ENCODE measurements at places on chromosomes 1 and 21.

DNA sequence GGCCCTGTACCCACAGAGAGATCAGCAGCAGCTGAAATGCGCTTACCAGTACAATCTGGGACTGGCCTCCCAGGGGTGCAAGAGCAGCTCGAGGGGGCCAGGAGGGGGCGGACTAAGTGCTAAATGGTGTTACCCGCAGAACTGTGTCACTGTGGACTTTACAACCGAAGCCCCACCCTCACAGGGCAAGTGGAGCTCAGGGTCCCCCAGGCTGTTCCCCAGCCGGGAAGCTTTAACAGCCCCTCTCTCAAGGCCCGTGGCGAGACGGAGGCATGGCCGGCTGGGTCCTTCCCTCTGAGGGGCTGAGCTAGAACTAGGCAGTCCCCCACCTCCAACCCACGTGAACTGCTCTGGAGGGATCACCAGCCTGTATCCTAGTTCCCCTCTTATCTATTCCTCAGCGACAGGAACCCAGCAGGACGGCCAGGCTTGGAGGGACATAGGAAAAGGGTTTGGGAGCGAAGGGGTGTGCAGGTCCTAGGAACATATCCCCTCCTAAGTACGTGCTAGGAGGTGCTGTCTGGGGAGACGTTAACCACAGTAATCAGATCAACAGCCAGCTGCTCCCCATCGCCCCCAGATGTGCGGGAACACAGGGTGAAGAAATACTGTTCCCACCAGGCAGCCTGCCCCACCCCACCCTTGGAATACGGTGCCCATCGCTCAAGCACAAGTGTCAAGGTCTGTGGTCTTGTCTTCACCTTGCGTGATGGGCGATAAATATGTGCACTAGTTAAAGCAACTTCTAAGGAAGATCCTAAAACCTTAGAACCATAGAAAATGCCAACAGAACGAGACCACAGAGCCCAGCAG lies 24.4 kb downstream of the ZBTB17 start:
- no peak for DNase-seq

DNA sequence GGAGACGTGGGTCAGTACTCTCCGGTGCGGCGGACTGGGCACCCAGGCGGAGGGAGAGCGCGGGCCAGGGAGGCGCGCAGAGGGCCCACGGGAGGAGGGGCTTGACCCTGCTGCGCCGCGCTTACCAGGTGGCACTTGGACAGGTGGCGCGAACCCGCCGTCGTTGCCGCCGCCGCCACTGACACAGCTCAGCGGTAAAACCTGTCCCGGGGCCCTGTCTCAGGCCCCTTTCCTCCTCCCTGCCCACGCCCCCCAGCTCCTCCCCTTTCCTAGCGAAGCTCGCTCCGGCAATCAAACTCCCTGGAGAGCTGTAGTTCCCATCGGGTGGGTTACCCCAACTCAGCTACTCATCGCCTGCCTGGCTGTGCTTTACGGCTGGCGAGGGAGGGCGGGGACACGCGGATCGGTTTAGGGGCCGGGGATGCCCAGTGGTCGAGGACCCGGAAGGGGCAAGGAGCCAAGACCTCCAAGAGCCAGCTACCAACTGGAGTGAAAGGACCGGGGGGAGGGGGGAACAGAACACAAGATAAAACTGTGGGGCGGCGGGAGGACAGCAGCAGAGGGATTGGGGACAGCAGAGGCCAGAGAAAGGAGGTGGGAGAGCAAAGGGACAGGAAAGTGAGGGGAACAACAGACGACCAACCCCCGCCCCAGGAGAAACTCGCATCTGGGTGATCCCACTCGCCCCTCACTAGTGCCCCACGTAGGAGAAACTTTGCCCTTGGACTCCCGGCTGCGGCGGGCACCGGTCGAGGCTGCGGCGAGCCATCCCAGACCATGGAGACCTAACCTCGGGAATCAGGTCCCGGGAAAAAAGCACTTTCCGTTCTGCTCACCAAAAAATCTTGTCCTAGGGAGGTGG lies 2.9 kb downstream of the GFI1 start:
- DNase-seq: peak; percentile 60

- no peak for DNase-seq
These were observed 538.0 kb upstream of the CAMK1G start for GRCh38 chr1:209045331-209046057.

GRCh38 chr1:5297886-5298239 lies 643.5 kb downstream of the AJAP1 start:
- DNase-seq: no peak

GRCh38 chr1:152683846-152684245 lies 2.1 kb upstream of the LCE2B start:
- no peak for DNase-seq

DNA sequence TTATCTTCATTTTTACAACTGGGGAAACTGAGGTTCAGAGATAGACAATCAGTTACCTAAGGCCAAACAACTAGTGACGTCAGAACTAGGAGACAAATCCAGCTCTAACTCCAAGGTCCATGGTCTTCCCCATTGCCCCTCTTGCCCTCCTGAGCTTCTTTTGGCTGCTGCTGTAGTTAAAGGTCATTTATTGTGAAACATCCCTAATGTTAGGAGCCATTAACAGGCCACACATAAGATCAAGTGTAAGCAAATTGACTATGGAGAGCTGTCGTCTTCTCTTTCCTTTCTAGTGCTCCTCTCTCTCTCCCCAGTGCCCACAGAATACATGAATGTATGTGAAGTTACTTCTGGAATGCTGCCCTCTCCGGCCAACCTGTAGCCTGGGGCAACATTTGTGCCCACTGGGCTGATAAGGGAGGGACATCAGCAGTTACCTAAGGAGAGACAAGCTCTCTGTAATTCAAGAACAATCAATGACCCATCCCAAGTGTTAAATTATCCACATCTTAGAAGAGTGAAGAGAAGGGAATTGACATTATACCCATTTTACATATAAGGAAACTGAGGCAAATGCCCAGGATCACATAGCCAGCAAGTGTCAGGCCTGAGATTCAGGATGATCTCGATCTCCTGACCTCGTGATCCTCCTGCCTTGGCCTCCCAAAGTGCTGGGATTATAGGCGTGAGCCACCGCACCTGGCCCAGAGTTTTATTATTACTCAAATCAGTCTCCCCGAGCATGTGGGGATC lies 40.1 kb downstream of the PTAFR start:
- DNase-seq: no peak

DNA sequence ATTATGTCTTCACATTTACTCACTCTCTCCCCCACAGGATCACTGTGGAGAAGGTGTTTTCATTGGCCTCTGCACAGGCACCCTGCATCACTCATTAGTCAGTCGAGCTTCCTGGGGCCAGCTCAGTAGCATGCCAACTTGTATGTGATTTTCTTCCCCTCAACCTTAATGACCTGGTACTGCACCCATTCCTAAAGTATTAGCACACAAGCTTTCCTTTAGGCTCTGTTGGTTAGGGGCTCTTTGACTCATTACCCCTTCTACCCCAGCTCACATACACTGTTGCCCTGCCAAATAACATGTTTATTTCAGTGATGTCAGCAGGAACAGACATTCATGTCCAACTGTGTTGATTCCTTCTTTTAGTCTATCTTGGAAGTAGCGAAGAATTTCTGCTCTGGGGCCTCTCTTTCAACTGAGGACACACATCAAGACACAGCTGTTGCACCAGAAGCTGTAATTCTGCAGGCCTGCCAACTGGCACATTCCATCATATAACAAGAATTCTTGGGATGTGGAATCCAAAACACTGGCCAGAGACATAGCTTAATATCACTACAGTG lies 603.5 kb upstream of the ADAMTS5 start:
- no peak for DNase-seq

DNA sequence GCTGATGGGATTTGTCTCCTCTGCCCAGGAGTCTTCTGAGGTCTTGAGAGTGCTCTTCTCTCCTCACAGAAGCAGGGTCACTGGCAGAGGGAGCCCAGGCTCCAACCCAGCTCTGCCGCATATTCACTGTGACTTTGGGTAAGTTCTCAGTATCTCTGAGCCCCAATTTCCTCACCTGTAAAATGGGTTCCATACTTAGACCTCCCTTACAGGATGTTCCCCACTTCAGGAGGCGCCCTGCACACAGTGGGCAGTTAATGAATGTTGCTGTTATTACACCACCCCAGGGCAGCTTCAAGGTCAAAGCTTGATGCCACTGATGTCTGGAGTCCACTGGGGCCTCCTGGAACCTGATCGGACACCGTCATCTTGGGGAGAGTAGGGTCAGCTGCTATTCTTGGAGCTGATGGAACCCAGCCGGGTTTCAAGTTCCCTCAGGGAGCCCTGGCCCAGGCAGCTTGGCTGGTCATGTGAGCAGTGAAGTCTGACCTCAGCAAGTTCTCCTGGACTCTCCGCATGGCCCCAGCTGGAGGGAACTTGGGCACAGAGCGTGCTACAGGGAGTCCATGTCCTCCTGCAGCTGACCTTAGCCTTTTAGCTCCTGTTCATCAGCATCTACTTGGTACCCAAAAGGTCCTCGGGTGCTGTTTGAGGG lies 21.8 kb downstream of the COA7 start:
- no peak for DNase-seq

DNA sequence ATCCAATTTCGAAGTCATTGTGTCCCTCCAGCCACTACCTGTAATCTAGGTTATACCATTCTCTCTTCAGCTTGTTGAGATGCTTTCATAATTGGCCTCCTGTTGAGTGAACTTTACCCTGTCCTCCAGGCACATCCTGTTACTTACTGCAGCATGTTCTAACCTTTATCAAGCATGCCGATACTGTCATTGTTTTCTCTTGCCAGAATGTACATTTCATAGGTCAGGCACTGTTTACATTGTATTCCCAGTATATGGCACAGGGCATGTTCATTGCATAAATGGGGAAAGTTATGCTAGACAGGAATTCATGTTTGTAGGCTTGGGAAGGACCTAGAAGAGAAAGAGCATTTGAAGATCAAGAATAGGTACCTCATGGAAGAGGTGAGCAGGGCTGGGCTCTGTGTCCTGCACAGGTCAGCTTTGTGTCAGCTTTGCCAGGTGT lies 10.2 kb downstream of the CXADR start:
- DNase-seq: no peak

GRCh38 chr1:29033829-29034466 lies 89.8 kb downstream of the TMEM200B start:
- no peak for DNase-seq

DNA sequence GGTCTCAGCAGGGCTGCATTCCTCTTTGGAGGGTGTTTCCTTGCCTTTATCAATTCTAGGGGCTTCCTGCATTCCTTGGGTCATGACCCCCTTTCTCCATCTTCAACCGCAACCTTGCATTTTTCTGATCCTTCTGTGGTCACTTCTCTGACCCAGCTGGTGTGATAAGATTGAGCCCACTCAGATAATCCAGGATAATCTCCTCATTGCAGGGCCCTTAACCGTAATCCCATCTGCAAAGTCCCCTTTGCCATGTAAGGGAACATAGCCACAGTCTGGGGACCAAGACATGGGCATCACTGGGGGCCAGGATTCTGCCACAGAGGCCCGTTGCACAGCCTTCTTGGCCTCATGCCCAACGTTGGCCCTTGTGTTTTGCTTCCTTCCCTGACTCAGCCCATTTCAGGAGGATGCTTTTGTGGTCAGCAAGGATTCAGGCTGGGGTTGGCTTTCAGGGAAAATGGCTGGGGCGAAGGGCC lies 35.0 kb upstream of the IL19 start:
- no peak for DNase-seq

DNA sequence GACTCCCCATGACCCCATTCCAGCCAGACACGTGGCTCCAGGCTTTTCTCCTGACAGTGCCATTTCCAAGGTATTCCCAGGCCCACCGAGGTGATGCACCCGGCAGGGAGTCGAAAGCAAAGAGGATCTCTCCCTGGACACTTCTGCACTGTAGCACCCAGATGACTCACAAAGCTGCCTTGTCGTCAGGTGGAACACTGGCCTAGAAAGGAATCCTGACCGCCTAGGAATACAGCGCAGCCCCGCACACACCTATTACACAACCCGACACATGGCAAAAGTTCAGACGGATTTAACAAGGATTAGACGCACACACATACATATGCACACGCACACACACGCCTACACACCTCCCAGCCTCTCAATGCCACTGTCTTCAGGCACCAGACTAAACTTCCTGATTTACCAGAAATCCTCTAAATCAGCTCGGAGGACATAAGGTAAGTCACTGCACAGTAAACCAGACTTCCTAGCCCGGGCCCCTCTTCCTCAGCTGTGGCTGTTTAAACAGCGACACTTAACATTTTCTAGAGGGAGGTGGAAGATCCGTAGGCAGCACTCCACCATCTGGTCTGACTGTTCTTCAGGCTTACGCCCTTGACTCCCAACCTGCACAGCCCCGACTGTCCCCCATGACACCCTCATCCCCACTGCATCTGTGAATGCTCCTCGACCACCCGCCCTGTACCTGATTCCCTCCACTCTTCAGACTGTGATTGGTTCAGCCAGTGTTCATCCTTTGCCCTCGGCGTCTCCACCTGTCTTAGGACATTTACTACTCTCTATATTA lies 12.7 kb downstream of the FAM89A start:
- no peak for DNase-seq

GRCh38 chr1:12477936-12478611 lies 139.9 kb downstream of the DHRS3 start:
- DNase-seq: no peak

GRCh38 chr21:45870851-45871615 lies 110.5 kb upstream of the COL6A1 start:
- DNase-seq: no peak

- peak; percentile 13 for DNase-seq
These were observed 803 bp downstream of the COP1 start for GRCh38 chr1:176206006-176206960.

GRCh38 chr21:35116777-35117176 lies 67.7 kb upstream of the RUNX1 start:
- DNase-seq: no peak

DNA sequence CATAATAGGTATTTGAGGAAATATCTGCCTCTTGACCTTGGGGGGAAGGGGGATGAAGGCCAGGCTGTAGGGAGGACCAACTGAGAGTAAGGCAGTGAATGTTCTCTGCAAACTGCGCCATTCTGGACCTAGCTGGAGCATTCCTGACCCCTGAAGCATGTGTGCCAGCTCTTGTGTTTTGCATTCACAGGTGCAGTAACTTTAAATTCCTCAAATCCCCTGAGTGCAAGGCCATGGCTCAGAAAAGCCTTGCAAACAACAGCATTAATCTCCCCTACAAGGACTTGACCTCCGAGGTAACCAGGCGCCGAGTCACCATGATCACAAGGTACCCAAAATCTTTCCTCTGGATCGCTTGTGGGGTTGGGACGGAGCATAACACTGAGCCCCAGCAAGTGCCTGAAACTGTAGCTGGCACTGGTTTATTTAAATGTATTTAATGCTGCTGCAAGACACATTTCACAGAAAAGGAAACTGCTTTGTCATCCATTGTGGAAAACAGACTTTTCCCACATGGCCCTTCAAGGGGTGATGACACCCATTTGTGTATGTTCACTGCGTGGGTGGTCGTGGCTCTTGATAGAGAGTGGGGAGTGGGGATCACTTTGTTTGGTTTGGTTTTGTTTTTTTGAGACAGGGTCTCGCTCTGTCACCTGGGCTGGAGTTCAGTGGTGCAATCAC lies 1.7 kb downstream of the MYOCOS start:
- DNase-seq: no peak

- DNase-seq: no peak
These were observed 88.6 kb upstream of the PLXNA2 start for GRCh38 chr1:208332774-208333126.
